ENCODE measurements at places on chromosomes 12 and 14.

GRCh38 chr14:63996016-63996415, 143.2 kb downstream of the SYNE2 start:
- no peak for DNase-seq

DNA sequence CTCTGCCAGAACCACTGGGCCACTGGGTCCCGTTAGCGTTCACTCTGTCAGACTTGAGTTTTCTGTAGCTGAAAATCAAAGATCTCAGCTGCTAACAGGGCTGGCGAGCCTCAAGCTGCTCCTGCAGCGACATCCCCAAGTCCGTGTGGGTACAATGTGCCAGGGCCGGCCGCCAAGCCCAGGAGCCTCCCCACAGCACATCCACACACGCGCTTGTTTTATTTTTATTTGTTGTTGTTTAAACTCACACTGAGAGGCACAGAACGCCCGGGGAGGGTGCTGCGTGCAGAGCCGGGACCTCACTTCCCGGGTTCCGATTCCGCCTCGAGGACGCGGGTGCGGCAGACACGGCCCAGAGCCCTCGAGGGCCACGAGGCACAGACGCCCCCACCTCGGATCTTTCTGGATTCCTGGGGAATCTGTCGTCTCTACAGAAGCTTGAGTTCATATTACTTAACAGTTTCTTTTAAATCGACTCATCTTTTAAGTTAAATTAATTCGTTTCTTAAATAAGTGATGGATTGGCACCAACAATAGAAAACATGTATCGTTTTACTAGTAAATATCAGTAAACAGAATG, 9.3 kb downstream of the GALNT9 start:
- DNase-seq = no peak

GRCh38 chr12:93177208-93178153, 200.2 kb upstream of the NUDT4 start:
- no peak for DNase-seq

DNA sequence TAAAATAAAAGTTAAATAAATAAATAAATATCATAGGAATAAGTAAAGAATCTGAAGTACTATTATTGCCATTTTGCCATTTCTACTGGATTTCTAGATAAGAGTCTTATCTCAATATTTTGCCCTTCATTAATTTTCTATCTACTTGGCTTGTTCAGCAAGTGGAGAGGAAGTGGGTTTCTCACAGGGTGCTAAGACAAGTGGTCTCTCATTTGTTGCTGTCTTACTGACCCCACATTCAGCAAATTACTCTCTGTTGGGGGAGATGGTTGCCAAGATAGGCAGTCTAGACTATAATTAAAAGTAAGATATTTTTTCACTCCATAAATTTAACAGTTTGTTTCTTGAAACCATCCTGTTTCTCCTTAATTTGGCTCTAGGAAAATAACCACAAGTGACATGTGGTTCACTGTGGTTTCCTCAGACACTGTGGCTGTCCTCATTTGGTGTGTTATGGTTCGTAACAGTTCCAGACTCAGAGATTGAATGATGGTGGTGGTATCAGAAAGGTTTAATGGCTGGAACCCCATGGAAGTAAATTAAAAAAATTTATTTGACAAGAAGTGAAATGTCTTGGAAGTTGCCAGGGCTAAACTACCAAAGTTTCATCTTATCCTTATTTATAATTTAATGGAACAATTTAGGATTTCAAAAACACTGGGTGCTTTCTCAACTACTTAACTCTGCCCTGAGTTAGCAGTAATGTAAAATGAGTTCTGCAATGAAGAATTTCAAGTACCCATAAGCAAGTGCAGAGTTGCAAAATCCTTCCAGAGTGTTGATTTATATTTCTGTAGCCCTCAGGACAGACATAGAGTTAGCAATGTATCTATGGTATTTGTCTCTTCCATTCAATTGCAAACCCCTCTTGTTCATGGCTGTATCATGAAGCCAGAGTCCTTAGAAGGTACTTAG, 214.8 kb downstream of the MSRB3 start:
- no peak for DNase-seq

DNA sequence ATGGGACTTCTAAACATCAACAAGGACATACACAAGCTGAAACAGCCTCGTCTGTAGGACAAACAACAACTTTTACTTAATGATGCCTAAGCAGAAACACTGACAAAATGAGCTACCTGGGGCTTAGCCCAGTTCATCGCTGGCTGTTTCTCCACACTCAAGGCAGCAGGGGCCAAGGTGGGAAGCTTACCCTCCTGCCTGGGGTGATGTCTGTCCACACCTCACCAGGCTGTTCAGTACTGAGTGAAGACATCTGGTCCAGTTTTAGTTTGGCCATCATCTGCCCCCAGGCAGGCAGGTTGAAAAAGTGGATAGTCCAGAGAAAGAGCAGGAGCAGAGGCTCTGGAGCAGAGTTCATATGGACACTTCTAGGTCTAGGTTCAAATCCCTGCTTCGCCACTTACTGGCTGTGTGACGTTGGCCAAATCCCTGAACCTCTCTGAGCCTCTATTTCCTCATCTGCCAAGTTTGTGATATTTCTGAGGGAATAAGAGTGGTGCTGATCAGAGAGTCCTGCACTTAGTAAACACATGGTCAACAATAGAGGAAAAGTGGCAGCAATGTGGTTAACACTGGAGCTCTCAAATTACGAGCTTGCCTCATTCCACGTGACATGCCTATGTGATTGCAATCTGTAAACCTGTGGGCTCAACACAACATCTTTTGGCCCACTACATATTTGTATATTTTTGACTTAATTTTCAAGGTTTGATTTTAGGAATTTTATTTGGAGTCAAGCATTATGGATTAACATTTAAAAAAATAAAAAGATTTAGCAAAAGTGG, 720.1 kb upstream of the TMEM132C start:
- DNase-seq = no peak

DNA sequence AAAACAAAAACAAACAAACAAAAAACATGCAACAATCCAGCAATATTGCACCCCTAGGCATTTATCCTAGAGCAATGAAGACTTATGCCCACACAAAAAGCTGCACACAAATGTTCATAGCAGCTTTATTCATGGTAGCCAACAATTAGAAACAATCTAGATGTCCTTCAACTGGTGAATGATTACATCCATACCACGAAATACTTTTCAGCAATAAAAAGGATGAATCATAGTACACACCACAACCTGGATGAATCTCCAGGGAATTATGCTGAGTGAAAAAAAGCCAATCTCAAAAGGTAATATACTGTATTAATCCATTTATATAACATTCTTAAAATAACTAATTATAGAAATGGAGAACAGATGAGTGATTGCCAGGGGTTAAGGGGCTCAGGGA, 14.5 kb upstream of the GPR162 start:
- no peak for DNase-seq

DNA sequence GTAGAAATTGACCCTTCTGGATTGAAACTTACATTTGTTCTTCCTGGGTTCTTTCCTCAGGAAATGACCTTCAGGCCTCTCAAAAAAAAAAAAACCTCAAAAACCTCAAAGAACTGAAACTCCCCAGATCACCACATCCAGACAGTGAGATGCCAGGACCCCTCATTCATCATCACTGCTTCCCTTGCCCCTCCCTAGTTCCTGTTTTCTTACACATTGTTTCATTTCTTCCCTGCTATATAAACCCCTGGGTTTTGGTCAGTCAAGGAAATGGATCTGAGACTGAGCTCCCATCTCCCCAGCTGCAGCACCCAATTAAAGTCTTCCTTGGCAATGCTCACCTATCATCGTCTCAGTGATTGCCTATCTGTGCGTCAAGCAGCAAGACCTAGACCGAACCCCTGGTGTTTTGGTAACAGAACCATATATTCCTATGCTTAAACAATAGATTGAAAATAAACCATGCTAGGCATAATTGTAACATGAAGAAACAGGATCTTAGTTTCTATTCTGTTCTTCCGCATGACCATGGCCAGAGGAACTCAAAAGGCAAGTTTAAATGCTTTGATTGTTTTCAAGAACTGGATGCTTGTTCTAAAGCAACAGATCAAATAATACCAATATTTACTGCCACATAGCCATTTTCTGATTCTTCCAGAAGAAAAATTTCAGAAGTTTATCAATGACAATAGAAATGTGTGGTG, 108.0 kb upstream of the MAX start:
- DNase-seq = no peak

DNA sequence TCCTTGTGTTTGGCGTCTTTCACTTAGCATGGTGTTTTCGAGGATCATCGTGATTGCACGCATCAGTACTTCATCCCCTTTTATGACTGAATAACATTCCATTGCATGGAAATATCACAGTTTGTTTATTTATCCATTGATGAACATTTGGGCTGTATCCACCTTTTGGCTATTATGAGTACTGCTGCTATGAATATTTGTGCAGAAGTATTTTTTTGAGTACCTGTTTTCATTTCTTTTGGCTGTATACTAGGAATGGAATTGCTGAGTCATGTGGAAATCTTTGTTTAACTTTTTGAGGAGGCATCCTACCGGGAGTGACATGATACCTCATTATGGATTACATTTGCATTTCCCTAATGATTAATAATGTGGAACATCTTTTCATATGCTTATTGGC, 66.4 kb downstream of the WNK1 start:
- DNase-seq = no peak

DNA sequence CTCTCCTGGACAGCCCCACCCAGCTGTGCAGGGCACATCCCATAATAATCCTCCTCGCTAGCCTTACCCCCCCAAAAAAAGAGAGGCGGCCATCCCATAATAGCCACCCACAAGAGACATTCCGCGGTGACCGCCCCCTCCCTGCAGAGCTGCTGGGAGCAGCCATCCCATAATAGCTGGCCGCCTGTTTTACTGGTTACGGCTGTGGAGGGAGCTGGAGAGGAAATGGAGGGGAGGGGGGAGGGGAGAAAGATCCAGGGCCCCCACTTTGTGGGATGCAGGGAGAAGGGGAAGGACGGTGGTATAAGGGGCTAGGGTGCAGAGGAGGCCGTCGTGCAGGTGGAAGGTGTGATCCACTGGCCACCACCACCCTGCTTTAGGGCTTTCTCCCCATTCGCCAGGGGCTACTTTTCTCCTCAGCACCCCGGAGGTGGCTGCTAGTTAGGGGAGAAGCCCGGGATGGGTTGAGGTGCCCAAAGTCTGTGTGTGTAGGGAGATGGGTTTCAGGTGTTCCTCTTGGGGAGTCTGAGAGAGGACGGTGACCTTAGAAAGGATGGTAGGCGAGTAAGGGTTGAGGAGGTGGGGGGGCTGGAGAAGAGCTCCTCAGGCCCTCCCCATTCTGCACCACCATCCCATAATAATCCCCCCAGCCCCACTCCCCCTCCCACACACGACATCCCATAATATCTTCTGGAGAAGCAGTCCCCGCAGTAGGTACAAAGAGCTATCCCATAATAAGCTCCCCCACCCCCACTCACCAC, 6.0 kb upstream of the CHD4 start:
- DNase-seq = no peak

GRCh38 chr12:109735825-109736551, 22.4 kb downstream of the FAM222A start:
- no peak for DNase-seq

DNA sequence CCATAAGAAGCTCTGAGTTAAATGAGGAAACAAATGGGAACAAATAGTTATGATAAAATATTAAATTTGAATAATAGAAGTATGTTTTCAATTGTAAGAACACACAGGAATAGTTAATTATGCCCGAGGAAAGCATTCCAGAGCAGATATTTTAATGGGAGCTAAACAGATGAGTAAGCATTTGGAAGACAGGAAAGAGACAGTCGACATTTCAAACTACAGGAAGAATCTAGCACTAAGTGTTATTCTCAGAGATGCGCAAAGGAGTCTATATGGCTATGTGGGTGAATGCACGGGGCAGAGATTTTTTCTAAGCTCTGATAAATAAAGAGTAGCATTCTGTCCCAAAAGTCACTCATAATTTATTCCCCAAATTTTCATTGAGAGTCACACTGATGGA, 64.5 kb upstream of the SSTR1 start:
- DNase-seq = no peak

- no peak for DNase-seq
Measured at GRCh38 chr12:47612953-47613352, 92.9 kb downstream of the RPAP3 start.

GRCh38 chr14:64942531-64943111, at the start of gene GPX2:
Gene GPX2, minus strand, starts transcription at chr14:64942745. Its CDS starts 19 bp downstream, at chr14:64942726.
- DNase-seq = no peak

- DNase-seq = no peak
Measured at GRCh38 chr14:33999771-34000291, 49.0 kb upstream of the EGLN3 start.

DNA sequence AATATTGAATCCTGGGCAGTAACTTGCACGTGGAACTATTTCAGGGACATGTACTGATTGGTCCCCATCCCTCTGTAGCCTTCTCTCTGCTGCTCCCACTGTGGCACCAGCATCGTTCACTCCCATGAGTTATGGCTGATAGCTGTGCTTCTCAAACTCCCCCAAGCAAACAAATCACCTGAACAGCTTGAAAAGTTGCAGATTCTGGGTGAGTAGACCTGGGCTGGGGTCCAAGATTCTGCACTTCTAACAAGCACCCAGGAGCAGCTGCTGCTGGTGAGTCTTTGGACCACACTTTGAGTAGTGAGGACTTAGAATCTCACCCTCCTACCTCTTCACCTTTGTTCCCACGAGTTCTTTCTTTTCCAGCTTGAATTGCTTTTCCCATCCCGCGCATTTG, 49.4 kb upstream of the ZFP36L1 start:
- no peak for DNase-seq

- no peak for DNase-seq
Measured at GRCh38 chr12:72075891-72076557, 137.4 kb downstream of the TPH2 start.

GRCh38 chr14:55749201-55749812, 169.3 kb downstream of the KTN1 start:
- DNase-seq = no peak

DNA sequence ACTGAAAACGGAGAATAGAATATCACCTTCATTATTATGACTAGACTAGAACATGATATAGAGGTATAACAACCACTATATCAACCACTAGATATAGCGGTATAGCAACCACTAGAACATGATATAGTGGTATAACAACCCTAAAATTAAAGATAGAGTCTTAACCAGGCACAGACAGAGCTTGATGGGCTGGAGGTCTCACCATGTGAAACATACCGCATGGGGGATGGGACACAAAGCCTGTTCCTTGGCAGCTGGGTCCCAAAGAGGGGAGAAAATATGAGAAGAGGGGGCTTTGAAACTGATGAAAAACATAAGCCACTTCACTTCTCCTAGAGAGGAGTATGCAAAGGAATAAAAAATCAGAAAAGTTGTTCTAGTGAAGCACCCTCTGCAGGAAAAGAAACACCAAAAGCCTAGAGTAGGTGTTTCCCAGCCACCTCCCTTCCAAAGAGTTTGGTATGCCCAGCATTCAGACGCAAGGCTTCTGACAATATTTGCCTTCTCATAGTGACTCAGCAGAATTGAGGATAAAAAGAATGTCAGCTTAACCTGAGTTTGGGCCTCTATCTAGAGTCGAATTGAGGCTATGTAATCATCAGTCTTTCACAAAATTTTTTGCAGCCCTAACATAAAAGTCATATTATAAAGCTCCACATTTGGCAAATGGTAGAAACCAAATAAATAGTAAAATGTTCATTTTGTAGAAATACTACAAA, 316.4 kb downstream of the NOVA1 start:
- DNase-seq = no peak

- no peak for DNase-seq
Measured at GRCh38 chr12:81128930-81129554, 51.2 kb downstream of the ACSS3 start.

GRCh38 chr12:27778206-27778605, 1.8 kb upstream of the KLHL42 start:
- DNase-seq = no peak

GRCh38 chr12:7602277-7602676, 63.4 kb downstream of the APOBEC1 start:
- DNase-seq = no peak

All from stimulated activated CD4-positive, alpha-beta T cell treated with anti-CD3 and anti-CD28 coated beads, Interleukin-1b, Interleukin-23, amount 100 ng/mL, for 1 hour (primary cell).